ENCODE measurements at places on chromosomes 16 and 17.

DNA sequence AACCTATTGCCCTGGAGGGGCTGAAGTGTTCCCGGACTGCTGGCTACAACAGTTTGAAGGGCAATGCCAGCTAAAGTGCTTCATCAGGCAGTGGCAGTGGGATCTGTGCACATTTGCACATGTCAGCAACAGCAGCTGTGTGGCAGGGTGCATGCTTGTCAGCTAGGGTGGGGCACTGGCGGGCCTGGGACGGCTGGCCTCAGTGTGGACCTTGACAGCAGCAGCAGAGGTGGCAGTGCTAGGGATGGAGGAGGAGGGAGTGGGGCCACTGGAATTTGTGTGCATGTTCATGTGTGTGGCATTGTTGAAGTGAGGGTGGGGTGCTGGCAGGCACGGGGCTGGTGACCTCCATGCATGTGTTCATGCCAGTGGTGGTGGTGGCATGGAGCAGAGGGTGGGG lies 203.3 kb upstream of the HS3ST4 start:
- no peak for DNase-seq

DNA sequence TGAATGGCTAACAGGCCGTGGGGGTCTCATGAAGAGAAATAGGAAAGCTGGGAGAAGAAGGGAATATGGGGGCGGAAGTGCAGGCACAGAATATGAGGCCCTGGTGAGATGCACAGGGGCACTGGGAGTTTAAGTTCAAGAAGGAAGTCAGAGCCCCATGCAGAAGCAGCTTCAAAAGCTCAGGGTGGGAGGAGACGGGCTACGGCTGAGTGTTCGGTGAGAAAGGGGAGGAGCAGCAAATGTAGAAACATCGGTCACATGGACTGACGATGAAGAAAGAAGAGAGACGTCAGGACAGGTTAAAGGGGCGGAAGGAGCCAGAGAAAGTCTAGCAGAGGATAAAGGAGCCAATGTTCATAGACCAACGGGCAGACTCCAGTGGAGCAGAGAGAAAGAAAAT lies 204.5 kb upstream of the ZFHX3 start:
- DNase-seq, result no peak

GRCh38 chr17:3012926-3013581 lies 50.4 kb downstream of the OR1D5 start:
- DNase-seq, result peak; percentile 55

DNA sequence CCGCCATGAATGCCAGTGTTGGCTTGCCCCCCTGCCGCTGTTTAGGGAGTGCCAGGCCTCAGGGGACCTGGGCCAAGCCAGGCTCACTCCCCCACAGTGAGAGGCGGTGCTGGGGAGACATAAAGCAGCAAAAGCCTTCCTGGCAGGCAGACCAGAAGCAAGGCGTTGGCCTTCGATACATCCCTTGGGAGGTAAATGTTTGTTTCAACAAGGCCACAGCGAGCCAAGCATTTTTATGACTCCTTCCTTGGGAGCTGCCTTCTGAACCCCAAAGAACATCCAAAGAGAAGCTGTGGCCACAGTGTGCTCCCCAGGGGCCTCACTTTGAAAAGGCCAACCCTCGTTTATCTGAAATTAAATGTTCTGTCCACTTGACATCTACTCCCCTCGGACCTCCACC lies 119.7 kb upstream of the CIBAR2 start:
- DNase-seq, result no peak

DNA sequence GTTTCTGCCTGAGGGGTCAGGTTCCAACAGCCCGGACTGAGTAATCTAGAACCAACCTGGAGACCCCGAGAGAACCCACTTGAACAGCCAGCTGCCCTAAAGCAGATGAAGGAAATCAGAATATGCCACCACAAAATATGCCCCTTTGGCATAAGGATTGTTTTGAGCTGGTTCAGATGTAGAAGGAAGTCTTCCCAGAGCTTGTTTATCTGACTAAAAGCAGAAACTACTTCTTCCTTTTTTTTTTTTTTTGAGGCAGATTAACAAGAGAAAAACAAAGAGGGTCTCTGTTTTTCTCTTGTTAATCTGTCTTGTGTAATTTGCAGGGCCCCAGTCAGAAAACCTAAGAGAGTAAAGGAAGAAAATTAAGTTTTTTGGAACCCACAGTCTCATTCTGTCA lies 53.0 kb downstream of the PECAM1 start:
- DNase-seq, result no peak

DNA sequence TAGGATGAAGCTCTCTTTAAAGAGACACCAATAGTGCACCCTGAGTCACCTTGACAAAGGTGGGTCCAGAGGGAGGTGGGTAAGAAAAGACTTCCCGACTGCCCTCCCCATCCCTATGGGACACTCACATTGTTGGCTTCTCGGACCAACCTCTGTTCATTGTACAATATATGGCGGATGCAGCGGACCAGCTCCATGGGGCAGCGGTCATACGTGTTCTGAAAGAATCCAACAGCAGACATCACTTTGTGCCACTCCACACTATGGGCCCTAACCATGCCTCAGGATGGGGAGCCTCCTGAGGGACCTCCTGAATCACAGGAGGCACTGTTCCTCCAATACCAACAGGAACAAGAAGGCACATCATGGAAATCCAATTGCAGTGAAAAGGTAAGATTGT lies 30.4 kb upstream of the GHDC start:
- DNase-seq, result no peak

- DNase-seq, result no peak
These were observed 700.2 kb downstream of the KCNJ2 start for GRCh38 chr17:70869402-70870085.

GRCh38 chr17:36942631-36943125 lies 5.4 kb downstream of the LHX1 start:
- no peak for DNase-seq

- DNase-seq, result no peak
These were observed 393 bp downstream of the PSMC3IP start for GRCh38 chr17:42577140-42577531.

GRCh38 chr16:75387951-75388350 lies 45.4 kb downstream of the CFDP1 start:
- no peak for DNase-seq

- DNase-seq, result no peak
These were observed 13.6 kb upstream of the CCL8 start for GRCh38 chr17:34305606-34306005.

DNA sequence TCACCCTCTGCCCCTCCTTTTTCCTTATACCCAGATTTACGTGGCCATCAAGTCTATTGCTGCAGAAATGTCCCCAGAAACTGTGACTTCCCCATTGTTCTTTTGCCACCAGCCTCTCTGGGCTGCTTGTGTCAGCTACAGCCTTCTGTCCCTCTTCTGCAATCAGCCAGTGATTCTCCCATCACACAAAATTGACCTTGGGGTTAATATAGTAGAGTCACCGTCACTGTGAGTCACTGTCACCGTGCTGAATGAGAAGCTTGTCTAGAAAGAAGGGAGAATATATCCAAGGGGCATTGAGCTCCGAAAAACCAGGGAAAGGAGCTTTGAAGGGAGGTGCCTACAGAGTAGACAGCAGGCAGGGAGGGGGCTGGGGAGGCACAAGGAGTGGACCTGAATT lies 290.5 kb downstream of the HAPSTR1 start:
- DNase-seq, result no peak

DNA sequence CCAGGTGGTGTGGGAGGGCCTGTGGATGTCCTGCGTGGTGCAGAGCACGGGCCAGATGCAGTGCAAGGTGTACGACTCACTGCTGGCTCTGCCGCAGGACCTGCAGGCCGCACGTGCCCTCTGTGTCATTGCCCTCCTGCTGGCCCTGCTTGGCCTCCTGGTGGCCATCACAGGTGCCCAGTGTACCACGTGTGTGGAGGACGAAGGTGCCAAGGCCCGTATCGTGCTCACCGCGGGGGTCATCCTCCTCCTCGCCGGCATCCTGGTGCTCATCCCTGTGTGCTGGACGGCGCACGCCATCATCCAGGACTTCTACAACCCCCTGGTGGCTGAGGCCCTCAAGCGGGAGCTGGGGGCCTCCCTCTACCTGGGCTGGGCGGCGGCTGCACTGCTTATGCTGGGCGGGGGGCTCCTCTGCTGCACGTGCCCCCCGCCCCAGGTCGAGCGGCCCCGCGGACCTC lies 798 bp downstream of the CLDN9 start:
- peak; percentile 47 for DNase-seq

- no peak for DNase-seq
These were observed 515 bp upstream of the GOSR2 start for GRCh38 chr17:46922487-46922803.
